Stimulated activated CD4-positive, alpha-beta T cell treated with anti-CD3 and anti-CD28 coated beads, Interleukin-2, amount 100 ng/mL, for 4 hours (primary cell): ENCODE measurements at places on chromosomes 7 and 10.

GRCh38 chr7:140404565-140405065 is 757 bp downstream of the RAB19 start:
- DNase-seq: no peak

GRCh38 chr10:3425261-3425660 is 252.7 kb upstream of the PITRM1 start:
- DNase-seq: no peak

- no peak for DNase-seq
Measured at GRCh38 chr10:119917777-119918176, 25.2 kb downstream of the SEC23IP start.

GRCh38 chr7:113810080-113810744 is 108.6 kb downstream of the PPP1R3A start:
- DNase-seq: no peak

DNA sequence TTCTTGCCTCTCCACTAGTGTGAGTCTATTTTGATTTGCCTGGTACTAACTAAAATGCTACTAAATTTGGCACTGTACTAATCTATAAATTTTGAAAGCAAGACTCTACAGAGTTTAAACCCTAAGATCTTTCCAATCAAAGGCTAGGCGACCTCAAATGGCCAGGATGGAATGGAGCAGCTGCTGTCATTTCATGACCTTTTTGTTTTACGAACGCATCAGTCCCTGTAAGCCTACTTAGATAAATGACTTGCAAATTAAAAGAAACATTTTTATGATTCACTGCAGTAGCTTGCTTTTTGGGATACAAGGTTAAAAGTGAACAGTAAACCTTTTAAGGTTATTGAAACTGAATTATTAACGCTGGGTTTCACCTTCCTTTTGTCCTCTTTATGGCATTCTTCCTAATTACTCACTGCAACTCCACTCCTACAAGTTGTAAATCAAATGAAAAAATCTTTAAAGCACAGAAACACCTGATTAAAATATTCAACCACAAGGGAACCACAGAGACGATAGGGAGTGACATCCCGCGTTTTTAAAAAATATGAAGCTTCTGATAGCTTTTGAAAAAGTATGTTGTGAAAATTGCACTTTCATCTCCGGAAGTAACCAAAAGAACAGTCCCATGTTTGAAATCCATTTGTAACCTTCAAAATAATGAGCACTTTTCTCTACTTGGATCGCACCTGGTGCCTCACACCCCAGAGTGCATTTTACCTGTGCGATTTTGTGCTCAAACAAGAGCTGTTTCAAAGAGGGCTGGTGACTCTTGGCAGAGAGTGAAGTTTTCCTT is 595.1 kb downstream of the PARD3 start:
- no peak for DNase-seq

DNA sequence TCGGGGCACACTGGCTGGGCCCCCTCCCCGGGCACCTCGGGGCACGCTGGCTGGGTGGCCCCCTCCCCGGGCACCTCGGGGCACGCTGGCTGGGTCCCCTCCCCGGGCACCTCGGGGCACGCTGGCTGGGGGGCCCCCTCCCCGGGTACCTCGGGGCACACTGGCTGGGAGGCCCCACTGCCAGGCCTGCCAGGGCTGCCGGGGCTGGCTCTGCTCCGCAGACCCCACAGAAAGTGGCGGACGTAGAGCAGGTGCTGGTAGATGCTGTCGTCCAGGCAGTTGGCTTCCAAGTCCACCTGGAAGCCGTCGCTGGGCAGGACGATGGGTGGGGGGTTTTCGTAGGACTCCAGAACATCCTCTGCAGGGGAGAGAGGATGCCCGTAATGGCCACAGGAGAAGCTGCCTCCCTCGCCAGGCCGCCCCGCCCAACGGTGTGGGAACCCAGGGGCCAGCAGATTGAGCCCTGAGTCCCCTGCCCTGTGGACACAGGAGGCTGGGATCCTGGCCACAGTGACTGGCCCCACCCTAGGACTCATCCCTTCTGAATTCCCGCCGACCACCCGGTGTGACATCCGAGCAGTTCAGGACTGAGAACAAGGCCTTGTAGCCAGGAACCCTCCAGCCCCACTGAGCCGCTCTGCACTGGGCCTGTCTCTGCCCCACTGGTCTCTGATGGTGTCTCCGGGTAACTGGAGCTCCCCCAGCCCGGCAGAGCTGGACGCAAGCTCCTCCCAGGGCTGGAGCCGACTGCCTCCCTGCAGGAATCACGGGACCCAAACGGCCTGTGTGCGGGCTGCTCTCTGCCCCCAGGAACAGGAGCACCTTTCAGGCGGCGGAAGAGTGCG is 28.2 kb downstream of the AP5Z1 start:
- DNase-seq: no peak

DNA sequence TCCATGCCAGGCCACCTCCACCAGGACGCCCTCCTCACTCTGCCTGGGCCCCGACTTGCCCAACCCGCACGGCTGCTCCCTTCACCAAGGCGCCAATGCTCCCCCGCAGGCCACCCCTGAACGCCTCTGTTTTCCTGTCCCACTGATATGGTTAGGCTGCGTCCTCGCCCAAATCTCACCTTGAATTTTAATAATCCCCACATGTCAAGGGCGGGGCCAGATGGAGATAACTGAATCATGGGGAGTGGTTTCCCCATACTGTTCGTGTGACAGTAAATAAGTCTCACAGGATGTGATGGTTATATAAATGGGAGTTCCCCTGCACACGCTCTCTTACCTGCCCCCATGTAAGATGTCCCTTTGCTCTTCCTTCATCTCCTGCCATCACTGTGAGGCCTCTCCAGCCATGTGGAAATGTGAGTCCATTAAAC is 29.8 kb downstream of the RSU1 start:
- peak; percentile 57 for DNase-seq

DNA sequence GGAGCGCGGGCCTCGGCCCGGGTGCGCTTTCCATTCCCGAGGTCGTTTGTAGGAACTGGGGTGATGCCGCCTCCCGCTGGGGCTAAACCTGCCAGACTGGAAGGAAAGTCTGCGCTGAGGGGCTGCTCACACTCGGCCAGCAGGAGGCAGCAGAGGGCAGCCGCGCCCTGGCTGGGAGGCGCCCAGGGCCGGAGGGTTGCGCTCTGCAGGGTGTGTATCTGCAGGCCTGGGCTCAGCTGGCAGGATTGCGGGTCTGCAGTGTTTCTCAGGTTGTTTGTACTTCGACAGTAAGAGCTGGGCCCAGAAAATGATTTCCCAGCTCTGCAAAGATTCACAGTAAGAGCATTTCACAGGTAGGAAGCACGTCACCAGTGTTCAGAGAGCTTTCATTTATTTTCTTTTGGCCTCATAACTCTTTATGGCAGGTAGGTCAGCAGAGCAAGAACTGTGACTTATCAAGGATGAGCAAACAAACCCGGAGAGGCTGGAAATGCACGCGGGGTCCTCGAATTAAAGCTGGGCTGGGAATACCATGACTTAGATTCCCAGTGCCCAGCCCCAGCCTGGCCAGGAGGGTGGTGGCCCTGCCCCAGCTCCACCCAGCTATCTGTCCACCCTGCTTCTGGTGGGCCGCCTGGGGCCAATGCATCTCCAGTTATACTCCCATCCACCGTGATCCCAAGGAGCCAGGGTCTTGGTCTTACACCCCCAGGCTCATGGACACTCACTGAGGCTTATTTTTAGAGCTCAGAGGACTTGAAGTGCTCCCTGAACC is 15.2 kb upstream of the PPP2R2D start:
- peak; percentile 74 for DNase-seq
